ENCODE measurements at places on chromosomes 1 and 21. TPM values are rescaled to one million over a fixed set of nuclear protein-coding genes. Genes with fewer than 3 reads are reported as not detected.

DNA sequence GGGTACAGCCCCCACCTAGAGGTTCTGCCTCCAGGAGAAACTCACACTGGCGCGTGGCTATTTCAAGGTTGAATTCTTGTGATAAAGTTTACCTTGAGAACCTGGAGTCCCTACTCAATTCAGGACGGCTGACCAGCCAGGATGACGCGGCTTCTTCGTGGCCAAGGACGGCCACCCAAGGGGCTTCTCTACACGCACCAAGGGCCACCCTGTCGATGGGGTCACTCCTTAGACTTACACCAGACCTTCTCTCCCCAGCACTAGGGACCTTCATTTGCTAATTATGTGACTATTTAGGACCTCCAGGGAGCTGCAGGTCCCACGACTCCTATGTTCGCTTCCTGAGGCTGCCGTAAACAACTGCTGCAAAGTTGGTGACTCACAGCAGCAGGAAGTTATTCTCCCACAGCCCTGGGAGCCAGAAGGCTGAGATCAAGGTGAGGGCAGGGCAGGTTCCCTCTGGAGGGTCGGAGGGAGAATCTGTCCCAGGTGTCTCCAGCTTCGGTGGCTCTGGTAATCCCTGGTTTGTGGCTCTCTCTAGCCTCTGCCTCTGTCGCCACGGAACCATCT is 135.9 kb downstream of the NPHP4 start:
- no peaks in the 10 kb centered on the region for H3K27me3 ChIP-seq
- H3K27ac ChIP-seq = no peak overlapping the region
- no peaks in the 10 kb centered on the region for H3K4me1 ChIP-seq
- no peak for DNase-seq

The C8B gene
- polyA plus RNA-seq = 0.59 TPM

DNA sequence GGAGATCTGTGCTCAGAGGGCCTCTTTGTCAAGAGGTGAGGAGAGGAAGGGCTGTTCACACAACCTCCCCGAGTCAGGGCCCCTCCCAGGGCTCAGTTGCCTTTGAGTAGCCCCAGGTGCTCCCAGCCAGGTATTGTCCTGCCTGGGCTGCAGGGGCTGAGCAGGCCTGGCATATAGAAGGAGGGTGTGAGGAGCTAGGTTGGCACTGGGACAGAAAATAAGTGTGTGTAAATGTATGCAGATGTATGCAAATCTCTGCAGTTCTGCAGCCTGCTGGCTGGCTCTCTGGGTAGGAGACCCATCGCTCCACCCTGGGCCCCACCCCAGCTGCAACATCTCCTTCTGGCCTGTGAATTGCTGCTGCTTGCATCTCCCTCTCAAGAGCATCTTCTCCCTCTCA is 52.4 kb downstream of the NAV1 start:
- no peak overlapping the region for H3K27ac ChIP-seq
- no peaks in the 10 kb centered on the region for H3K36me3 ChIP-seq
- no peak overlapping the region for H3K4me3 ChIP-seq

DNA sequence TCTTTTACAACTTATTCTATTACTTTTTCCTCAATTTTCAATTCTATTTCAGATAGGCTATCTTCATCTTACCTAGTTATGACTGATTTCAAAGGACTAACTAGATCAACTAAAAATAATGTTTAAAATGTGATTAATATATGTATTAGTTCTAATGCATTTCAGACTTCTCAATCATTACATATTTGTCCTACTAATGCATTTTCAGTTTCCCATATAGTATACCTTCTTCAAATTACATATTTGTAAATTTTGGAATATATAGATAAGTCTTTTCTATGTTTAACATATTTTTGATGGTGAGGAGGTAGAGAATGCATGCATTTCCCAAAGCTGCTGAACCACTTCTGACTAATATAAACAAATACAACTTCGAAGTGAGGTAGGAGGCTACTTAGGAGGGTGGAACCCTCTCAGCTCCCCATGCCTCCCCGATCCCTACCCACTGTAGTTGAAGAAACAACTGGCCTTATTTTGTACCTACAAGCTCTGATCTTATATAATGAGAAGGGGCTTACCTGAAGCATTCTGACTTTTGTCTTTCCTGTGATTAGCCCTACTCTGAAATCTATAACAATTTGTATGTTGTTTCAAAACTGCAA is 1.7 kb downstream of the TRMT1L start:
- peak overlapping the region; percentile 100 for H3K27ac ChIP-seq
- H3K4me3 ChIP-seq = peak overlapping the region; percentile 97
- H3K27me3 ChIP-seq = no peaks in the 10 kb centered on the region
- DNase-seq = no peak
- H3K4me1 ChIP-seq = peaks cover 17% of the 10 kb centered on the region

The DLGAP3 gene
- 10.6 TPM for polyA plus RNA-seq

The NPPA gene
- not detected for polyA plus RNA-seq

- no peaks in the 10 kb centered on the region for H3K36me3 ChIP-seq
- H3K27me3 ChIP-seq = no peaks in the 10 kb centered on the region
- no peaks in the 10 kb centered on the region for H3K4me1 ChIP-seq
- no peak for DNase-seq
- H3K4me3 ChIP-seq = no peak overlapping the region
Observed at GRCh38 chr21:33008333-33009051, 17.2 kb upstream of the OLIG2 start.

The GPA33 gene
- polyA plus RNA-seq = 1.1 TPM

The CFAP74 gene
- polyA plus RNA-seq = 24.9 TPM

The FMO3 gene
- 0.92 TPM for polyA plus RNA-seq

The RSPO1 gene
- 5.0 TPM for polyA plus RNA-seq

DNA sequence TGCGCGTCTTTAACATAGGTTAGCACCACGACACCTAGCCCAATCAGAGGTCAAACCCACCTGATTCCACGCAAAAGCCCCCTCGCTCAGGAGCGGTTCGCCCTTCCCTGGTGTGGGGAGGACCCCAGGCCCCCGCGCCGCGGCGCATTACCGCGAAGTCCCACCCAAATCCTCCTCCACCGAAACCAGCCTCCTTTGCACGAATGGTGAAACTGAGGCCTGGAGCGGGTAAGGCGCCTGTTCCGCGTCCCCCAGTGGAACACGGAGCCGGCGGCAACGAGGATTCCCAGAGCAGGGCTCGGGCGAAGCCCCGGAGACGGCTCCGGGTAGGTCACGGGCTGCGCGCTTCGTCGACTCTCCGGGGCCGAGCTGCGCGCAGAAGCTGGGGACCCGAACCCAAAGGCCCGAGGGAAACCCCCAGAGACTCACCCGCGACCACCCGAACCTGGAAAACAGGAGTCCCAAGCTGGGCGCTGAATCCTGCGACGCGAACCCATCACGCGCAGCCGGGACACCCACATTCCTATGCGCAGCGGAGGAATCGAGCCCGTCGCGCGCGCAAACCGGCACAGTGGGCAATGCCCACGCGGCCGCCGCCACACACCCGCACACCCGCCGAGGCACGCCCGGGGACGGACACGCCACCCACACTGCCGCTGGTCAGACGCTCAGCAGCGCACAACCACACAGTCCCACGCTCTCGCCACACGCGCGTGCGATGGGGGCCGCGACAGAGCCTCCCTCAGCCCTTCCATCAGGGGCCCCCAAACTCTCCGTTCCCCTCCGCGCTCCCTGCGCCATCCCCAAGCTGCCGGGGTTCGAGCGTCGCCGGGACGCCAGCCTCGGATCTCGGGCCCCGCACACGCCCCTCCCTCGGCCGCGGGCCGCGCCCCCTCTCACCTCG is 507 bp downstream of the GLIS1 start:
- no peaks in the 10 kb centered on the region for H3K27me3 ChIP-seq
- H3K4me1 ChIP-seq = peaks cover 7% of the 10 kb centered on the region
- no peak overlapping the region for H3K27ac ChIP-seq

- H3K4me1 ChIP-seq = no peaks in the 10 kb centered on the region
- H3K27ac ChIP-seq = no peak overlapping the region
- no peaks in the 10 kb centered on the region for H3K27me3 ChIP-seq
- H3K36me3 ChIP-seq = no peaks in the 10 kb centered on the region
- H3K4me3 ChIP-seq = no peak overlapping the region
Observed at GRCh38 chr1:157460381-157460780, 91.9 kb downstream of the FCRL5 start.

The BSND gene
- 0.32 TPM for polyA plus RNA-seq

The CFHR2 gene
- polyA plus RNA-seq = not detected

GRCh38 chr1:146016891-146017290 is 4.6 kb downstream of the HJV start:
- H3K27me3 ChIP-seq = no peaks in the 10 kb centered on the region
- no peak overlapping the region for H3K27ac ChIP-seq
- DNase-seq = no peak
- H3K4me1 ChIP-seq = no peaks in the 10 kb centered on the region
- no peaks in the 10 kb centered on the region for H3K36me3 ChIP-seq

- peaks cover 15% of the 10 kb centered on the region for H3K4me1 ChIP-seq
- no peaks in the 10 kb centered on the region for H3K36me3 ChIP-seq
- H3K27ac ChIP-seq = peak overlapping the region; percentile 75
- DNase-seq = peak; percentile 68
- peak overlapping the region; percentile 33 for H3K4me3 ChIP-seq
Observed at GRCh38 chr1:234969581-234970400, 158.8 kb downstream of the TOMM20 start.

- H3K4me3 ChIP-seq = no peak overlapping the region
- no peaks in the 10 kb centered on the region for H3K36me3 ChIP-seq
- no peak for DNase-seq
- H3K27me3 ChIP-seq = no peaks in the 10 kb centered on the region
- no peak overlapping the region for H3K27ac ChIP-seq
Observed at GRCh38 chr1:119662034-119662437, 14.0 kb upstream of the ZNF697 start.

DNA sequence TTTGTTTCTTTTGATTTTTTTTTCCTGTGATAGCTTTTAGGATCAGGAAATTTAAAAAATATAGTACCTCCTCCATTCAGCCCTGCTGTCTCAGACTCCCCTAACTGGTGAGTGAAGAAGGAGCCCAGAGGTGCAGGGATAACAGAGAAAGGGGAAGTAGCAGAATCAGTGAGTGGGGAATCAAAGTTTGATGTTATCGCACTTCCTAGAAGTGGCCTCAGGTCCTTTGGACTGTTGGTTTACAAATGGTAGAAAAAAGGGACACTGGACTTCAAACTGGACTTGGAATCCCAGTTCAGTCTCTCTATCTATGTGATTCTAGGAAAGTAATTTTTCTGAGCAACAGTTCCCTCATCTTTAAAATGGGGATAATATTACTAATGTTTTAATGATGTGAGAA is 99.5 kb downstream of the FGGY start:
- DNase-seq = no peak
- H3K27ac ChIP-seq = no peak overlapping the region
- no peaks in the 10 kb centered on the region for H3K36me3 ChIP-seq
- H3K4me1 ChIP-seq = peaks cover 22% of the 10 kb centered on the region
- H3K4me3 ChIP-seq = no peak overlapping the region

DNA sequence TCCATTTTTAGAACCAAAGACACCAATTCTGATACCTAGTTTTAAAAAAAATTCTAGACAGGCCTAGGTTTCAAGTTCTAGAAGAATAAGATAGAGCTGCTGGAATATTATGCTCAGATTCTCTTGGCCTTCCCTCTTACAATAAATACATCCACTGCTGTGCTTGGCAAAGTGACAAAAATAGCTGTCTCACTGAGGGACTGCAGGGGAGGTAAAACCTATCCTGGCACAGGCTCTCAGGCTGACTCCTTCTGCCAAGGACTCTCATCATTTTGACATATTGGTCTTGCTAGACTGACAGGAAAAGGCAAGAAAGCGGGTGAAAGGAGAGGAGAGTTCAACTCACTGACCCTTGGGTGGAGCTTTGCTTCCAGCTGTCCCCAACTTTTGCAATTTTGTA is 197.0 kb upstream of the LHX8 start:
- H3K27me3 ChIP-seq = no peaks in the 10 kb centered on the region
- no peak overlapping the region for H3K27ac ChIP-seq

- peak overlapping the region; percentile 12 for H3K4me3 ChIP-seq
- H3K27me3 ChIP-seq = no peaks in the 10 kb centered on the region
- H3K27ac ChIP-seq = no peak overlapping the region
- peaks cover 30% of the 10 kb centered on the region for H3K4me1 ChIP-seq
- no peaks in the 10 kb centered on the region for H3K36me3 ChIP-seq
- DNase-seq = no peak
Observed at GRCh38 chr21:34075760-34076660, 2.6 kb downstream of the MRPS6 start.

- H3K27me3 ChIP-seq = no peaks in the 10 kb centered on the region
- no peak overlapping the region for H3K27ac ChIP-seq
- no peaks in the 10 kb centered on the region for H3K36me3 ChIP-seq
- no peaks in the 10 kb centered on the region for H3K4me1 ChIP-seq
- no peak for DNase-seq
Observed at GRCh38 chr1:10803971-10804820, 7.8 kb upstream of the CASZ1 start.

- no peaks in the 10 kb centered on the region for H3K36me3 ChIP-seq
- H3K4me3 ChIP-seq = no peak overlapping the region
- H3K27me3 ChIP-seq = no peaks in the 10 kb centered on the region
- H3K4me1 ChIP-seq = peaks cover 1% of the 10 kb centered on the region
- DNase-seq = no peak
Observed at GRCh38 chr1:235291599-235292091, 36.3 kb downstream of the ARID4B start.

GRCh38 chr1:14761291-14762153 is 163.0 kb downstream of the KAZN start:
- no peak for DNase-seq
- H3K27me3 ChIP-seq = no peaks in the 10 kb centered on the region
- H3K4me3 ChIP-seq = no peak overlapping the region
- peaks cover under 1% of the 10 kb centered on the region for H3K4me1 ChIP-seq
- H3K27ac ChIP-seq = no peak overlapping the region
- H3K36me3 ChIP-seq = no peaks in the 10 kb centered on the region

The FMOD gene
- 26.4 TPM for polyA plus RNA-seq

DNA sequence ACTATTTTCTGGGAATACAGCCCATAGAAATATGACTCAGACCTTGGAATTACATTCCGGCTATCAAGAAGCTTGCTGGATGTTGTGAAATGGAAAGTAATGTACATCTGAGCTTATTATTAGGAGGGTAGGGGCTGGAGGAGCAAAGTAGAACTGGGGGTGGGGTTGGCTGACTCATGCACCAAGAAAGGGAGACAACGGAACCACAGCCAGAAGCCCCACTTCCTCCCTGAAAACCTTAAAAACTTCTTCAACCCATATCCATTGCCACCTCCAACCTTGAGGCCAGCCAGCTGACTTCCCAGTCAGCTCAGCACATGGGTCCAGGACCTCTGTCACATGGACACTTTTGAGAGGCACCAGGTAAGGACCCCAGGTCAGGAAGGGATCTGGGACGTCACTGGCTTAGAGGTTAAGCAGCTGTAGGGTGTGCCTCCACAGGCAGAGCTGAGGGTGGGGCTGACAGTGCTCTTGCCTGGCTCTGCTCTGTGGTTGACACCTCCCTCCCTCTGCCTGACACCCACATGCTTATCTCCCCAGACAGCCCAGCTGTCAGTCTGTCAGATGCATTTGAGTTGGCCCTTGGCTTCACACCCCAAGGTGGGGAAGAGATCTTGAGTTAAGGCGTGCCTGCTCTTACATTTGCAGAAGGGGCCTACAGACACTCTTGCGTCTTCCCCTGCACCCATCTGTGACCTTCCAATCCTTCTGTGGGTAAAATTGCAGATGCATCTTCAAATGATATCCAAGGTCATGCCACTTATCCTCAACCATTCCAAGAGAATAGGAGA is 5.7 kb upstream of the ZNF683 start:
- no peaks in the 10 kb centered on the region for H3K4me1 ChIP-seq
- H3K4me3 ChIP-seq = no peak overlapping the region
- no peaks in the 10 kb centered on the region for H3K36me3 ChIP-seq
- no peak for DNase-seq
- H3K27ac ChIP-seq = no peak overlapping the region
